ENCODE measurements at places on chromosomes 1 and 21. TPM values are rescaled to one million over a fixed set of nuclear protein-coding genes. Genes with fewer than 3 reads are reported as not detected.

Gene RASSF5
- 4.1 TPM for total RNA-seq

Gene SYPL2
- 1.7 TPM for total RNA-seq

Gene NPR1
- 1.5 TPM for total RNA-seq

Gene LPAR3
- 3.6 TPM for total RNA-seq

Gene C4BPB
- total RNA-seq = not detected

Gene ELK4
- total RNA-seq = 18.4 TPM

Gene KRTAP19-3
- total RNA-seq = not detected

Gene ACTN2
- 0.18 TPM for total RNA-seq

Gene HSF2BP
- total RNA-seq = 2.3 TPM

DNA sequence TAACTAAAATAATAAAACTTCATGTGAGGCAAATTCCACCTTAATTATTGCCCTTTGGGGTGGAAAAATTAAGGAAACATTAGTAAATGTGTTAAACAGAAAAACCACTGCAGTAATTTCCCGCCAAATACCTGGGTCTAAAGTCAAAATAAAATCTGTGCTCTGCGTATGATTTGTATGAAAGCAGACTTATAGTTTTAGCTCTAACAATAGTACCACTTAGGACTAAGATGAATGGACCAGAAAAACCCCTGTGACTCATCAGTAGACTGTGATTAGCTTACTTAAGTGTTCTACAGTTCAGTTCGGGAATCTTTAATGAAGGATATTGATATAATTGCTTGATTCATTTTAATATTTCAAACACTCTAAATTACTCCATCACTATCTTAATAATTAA, 23.3 kb upstream of the C1orf105 start:
- DNase-seq = peak; percentile 85

DNA sequence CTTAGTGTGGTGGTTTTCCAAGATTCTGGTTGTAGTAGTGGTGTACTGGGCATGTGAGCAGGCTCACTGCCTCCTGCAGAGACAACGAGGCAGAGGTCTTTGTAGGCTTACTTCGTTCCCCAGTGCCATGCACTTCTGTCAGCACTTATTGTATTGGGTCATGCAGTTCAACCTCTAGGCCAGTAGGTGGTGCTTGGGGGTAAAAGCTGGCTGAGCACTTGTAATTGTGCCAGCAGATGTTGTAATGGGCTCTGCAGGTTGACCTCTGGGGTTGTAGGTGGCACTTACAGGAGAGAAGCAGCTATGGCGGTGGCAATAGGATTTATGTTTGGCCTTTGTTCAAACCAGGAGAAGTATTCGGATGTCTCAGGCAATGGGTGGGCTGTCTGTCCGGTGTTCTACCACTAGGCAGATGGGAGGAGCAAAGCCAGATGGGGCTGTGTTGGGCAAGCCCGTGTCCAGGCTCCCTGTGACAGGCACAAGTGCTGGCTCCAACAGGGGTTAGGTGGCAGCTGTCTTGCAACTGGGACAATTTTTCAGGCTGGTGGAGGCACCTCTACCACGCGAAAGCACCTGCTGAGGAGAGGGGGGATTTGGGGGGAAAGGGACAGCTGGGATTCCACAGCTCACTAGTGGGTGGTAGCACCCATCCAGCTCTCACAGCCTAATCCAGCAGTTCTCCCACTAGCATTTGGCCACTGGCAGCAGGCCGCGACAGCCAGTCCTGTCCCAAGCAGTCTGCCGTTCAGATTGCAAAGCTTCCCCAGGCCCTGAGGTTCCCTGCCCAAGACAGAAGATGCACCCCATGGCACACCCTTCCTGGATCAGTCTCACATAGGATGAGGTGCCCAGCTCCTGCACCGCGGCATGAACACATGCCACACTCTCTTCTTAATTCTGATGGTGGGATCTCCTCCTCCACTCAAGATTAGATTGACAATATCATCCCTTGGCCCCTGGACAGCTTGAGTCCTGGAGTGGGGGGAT, 274.5 kb downstream of the CTH start:
- DNase-seq = peak; percentile 81

DNA sequence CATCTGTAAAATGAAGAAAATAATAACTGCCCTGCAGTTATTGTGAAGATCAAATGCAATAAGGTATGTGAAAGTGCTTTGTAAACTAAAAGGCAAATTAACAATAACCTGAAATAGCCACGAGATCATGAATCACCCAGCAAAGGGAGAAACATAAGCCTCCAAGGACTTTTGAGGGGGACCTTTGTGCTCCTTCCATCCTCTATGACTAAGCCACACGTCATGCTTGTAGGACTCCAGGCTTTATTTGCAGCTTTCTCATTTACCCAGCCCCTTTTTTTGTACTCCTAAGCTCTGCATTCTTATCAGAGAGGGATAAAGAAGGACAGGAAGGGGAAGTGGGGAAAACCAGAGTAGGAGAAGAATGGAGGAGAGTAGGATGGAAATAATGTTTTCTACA, 115.1 kb downstream of the PROX1 start:
- peak; percentile 89 for DNase-seq

- DNase-seq = no peak
Observed at GRCh38 chr1:12616709-12617373, 1.2 kb downstream of the DHRS3 start.

DNA sequence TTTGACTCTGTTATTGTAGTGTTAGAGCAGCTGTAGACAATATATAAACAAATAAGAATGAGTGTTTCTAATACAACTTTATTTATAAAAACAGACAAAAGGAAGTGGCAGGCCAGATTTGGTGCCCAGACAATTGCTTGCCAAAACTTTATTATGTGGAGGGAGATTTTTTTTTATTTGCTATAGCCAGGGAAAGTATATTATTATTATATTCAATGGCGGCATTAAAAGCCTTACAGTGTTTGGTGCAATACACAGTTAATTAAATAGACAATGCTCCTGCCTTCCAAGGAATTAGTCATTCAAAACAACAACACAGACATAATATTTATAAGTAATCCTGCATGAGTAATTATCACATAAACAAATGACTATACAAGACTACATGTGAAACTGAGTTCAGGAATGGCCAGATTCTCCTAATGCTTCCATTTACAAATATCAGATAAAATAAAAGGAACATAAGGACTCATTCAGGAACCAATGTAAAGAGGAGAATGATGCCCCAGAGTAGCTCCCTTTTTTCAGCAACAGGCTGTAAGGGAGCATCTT, 10.6 kb upstream of the RC3H1 start:
- DNase-seq = no peak

DNA sequence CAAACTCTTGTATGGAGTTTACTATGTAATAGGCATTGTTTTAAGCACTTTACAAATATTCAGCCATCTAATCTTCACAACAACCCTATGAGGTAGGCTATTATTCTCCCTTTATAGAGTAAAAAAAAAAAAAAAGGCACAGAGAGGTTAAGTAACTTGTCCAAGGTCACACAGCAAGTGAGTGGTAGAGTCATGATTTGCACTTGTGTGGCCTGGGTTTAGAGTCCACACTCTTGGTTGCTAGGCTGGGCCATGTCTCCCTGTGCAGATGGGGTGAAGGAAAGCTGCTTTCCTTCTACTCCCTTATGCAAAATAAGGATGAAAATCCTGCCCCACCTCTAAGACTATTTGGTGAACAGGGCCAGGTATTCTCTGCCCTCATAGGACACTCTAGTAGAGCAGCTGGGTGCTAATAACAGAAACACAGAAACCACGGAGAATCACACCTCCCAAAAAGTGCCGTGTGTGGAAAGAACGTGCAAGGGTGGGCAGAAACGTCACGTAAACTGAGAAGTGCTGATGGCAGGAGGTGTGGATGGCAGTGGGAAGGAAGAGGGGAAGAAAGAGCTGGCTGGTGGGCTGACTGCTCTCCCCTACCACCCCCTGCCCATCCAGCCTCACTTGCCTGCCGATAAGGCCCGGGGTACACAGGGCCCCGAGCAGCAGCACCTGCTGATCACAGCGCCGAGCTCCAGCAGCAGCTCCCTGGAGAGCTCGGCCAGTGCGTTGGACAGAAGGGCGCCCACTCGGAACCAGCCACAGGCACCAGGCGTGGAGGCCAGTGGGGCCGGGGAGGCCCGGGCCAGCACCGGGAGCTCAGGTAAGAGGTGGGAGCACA, 28.3 kb upstream of the VPS13D start:
- no peak for DNase-seq

DNA sequence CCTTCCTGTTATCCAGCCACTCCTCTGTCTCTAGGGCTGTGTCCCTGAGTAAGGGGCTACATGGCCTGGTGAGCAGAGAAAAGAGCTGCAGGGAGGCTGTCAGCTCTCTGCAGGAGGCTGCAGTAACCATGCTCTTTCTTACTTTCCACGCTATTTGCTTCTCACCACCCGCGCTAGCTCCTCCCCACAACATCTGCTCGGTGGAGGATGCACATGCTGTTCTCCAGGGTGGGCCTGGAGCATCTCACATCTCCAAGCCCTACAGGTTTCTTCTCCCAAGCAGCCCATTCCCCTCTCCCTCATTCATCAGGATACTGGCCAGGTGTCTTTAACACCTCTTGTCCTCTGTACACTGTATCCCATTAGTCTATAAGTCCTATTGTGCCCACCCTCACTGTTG, 103.8 kb downstream of the IER5 start:
- DNase-seq = no peak

DNA sequence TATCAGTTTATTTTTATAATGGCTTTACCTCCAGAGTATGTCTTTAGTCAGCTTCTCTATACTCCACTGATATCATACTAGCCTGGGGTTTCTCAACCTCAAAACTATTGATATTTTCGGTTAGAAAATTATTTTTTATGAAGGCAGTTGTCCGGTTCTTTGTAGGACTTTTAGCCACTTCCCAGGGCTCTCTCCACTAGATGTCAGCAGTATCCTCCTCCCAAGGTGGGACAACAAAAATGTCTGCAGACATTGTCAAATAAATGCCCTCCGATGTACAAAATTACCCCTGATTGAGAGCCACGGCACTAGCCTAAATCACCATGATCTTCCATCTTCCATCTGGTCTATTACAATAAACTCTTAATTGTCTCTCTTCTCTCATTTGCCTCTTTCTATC, 4.1 kb upstream of the GRIK1 start:
- DNase-seq = no peak

- no peak for DNase-seq
Observed at GRCh38 chr1:43270421-43271095, 775 bp downstream of the TMEM125 start.

DNA sequence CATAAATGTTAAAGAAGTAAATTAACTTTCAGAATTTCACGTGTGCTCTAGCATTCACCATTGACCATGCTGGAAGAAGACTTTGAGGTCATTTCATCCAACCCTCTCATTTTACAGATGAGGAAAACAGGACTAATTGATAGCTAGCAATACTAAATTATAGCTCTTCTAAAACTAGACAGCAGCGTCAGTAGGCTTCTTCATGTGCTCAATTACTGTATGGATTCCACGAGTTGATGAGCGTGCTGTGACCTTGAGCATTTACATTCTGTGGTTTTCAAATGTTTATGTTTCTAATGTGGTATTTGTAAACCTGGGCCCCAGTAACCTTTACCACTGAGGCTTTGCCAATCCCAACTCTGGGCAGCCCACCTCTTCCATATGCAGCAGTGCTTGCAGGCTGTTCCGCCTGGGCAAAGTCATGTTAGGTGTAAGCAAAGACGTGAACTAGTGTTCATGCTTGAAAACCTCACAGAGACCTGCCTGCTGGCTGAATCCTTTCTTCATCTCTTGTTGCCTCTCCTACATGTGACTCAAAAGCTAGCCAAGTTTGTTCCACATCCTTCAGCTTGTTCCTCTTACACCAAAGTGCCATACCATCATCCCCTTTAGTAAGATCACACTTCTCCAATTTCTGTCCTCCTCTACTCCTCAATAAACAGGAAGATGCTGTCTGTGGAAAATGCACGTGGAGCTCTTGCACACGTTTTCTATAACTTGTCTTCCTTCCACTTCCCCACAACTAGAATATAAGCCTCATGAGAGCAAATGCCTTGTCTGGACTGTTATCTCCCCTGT, 17.2 kb downstream of the KCNJ15 start:
- DNase-seq = no peak

DNA sequence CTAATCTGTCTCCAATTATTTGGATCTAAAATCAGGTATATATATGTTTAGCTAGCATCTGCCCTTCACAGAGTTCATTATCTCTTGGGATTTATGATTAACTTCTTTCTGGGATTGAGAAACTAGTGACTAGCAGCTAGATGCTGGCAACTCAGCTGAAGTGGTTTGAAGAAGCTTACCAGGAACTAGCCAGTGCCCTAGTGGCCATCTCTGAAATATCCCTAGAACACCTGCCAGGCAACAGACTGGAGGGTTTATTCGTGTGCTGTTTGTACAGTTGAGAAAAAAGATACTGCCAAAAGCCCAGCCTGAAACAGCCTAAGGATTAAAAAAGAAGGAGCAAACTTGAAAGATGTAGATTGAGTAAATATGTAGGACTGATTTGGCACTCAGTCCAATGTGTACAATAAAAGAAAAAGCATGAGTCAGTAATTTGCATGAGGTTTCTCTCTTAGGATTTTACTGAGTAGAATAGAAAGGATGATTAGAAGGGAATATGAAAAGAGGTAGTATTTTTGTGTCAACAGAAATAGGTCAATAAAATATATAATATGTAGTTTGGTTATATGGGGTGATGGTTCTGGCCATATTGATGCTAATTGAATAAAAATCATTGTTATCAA, 1144.6 kb upstream of the ADGRL2 start:
- DNase-seq = no peak

DNA sequence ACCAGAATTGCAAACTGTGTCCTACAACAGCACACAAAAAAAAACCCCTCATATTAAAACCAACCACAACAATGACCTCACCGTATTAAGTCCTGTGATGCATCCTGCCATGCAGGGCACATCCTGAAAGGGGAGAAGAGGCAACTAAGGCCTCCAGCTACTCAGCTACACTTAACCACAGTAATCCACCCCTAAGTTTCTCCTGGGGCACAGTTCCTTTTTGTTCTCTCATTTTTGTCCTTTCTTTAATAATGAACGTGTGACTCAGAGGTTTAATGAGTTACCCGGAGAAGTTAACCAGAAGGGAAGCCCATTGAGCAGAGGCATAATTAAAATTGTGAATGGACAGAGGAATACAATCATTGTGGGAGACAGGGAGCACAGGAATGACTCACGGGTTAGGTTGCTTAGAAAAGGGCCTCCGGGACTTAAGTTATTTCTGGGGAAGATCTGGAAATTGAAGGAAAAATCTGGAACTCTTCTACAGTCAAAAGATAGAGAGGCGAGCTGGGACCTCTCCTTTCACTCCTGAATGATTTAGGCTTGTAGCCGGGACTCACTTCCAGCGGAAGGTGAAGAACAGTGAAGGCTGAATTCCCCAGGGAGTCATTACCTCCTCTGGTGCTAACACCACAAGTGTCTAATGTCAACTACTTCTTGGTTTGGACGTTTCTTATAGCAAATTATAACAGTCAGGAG, 36.9 kb upstream of the HIVEP3 start:
- DNase-seq = peak; percentile 83

DNA sequence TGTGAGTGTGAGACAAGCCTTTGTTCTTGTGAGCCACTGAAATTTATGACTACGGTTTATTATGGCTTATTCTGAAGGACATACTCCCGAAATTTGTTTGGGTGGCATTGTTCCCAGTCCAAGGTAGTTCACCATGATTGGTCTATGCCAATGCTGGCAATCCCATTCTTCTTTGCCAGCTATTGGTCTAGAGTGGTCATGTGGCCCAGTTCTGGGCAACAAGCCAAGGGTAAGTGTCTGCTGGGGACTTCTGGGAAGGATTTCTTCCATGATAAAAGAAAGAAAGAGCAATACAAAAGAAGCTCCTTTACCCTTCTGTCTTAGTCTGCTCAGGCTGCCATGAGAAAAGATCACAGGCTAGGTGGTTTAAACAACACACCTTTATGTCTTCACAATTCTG, 201.6 kb downstream of the SLC35F3 start:
- DNase-seq = no peak

GRCh38 chr1:11790880-11791715, 14.7 kb downstream of the MTHFR start:
- DNase-seq = peak; percentile 98

GRCh38 chr1:233496993-233497392, 116.9 kb upstream of the KCNK1 start:
- no peak for DNase-seq

Data from fibroblast of the aortic adventitia (primary cell).